Panc1 (cell line): ENCODE measurements at places on chromosomes 6 and 20.

DNA sequence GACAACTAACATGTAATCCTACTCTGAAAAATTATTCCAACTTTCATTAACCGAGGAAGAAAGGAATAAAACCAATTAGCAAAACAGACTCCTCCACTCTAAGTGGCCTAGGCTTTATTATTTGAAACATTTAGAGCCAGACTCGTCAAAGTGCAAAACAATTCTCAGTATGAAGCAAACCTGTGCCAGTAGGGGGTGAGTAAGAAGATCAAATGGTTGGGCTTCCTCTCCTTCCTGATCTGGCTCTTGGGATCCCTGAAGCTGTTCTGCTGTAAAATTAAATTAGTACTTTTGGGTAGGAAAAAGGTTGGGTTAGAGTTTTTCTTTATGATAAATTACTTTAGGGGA is 177.6 kb upstream of the MAN1A1 start:
- DNase-seq: no peak

DNA sequence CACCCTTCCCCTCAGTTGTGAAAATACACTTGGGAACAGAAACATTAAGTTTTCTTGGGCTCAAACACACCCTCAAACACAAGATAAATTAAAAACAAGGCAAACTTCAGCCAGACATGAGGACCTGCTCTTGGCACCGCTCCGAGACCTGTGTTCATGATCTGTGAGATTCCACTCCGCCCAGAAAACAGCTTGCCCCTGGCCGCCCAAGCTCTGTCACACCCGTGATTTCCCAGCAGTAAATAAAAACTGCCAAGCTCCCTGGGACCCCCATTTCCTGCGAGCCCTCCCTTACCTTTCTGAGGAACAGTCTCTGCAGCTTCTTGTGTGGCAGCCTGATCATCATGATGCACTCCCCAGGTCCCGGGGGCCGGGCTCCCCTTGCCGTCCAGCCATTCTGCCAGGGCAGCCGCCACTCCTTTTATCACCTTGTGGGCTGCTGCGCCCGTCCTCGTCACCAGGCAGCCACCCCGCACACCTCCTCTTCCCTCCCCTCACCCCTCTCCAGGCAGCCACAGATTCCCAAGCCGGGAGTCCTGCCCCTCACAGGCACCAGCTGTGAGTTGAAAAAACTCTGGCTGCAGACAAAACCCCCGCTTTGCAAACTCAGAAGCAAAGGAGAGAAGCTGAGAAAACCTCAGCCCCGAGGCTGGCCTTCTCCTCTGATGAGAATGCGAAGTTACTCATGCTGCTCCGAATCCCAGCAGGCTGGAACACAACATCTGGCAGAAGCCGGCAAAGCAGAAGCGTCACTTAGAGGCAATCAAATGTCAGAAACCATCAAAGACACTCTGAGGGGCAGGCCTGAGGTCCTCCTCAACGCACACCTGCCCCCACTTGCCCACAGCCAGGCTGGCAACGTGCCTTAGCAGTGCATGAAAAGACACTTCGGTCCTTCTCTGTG is 130.4 kb upstream of the RPS6KA2 start:
- no peak for DNase-seq

DNA sequence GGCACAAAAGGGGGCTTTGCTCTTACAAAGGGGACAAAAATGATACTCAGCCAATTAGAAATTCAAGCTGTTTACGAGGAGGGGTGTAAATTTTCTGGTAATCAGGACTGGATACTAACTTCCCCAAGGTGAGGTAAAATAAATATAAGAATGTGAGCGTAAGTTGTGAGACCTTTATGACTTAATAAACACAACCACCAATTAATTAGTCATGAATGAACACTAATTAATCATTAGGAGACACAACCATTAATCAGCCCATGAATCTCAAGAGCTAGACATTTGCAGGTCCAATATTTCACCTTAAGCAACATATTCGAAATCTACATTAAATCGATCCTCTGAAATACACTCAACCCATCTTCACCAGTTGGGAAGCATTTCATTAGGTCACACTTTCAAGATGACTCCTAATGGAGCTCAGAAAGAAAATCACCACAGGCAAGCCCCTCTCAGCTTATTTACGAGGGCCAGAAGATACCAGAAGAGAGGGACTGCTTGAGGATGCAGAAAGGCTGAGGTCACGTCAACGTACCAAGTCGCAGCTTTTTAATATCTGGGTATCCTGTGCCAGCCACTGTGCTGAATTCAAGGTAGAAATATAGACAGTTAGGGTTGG is 2.7 kb downstream of the ADTRP start:
- no peak for DNase-seq

- DNase-seq: no peak
These were observed 553.5 kb downstream of the PKHD1 start for GRCh38 chr6:51533962-51534361.
